ENCODE measurements at places on chromosomes 12 and 14.

GRCh38 chr12:20946732-20947131, 136.2 kb downstream of the SLCO1B3 start:
- DNase-seq, result no peak

DNA sequence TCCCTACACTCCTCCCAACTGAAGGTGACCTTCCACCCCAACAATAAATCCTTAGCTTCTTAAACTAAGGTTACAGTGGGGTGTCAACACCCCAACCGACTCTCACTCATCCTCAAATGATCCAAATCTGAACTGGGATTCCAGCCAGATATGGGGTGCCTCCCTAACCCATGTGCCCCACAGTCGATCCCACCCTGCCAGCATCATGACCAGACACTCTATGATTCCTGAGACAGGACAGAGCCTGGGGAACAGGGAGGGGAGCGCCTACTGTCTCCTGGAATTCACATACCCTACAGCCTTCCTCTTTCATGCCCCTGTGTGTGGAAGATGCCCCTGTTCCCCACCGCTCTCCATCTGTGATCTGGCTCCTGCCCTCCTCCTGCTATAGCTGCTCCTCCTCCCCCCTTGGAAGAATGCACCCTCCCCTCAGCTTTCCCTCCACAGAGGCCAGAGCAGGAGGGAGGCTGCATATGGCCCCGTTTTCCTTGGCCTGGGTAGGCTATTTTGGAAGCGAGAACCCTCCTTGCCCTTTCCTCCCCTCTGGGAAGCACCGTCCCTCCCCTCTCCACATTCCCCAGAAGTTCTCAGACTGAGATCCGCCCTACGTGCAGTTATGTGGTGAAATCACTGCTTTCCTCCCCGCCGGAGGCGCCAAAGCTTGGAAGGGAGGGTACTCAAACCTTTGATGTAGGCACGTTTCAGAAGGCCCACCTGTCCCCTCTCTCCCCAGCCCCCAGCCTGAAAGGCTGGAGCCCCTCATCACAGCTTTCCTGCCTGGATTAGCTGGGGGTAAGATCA, 48.0 kb downstream of the SMUG1 start:
- no peak for DNase-seq

GRCh38 chr12:43285159-43285598, 266.8 kb downstream of the ADAMTS20 start:
- no peak for DNase-seq

DNA sequence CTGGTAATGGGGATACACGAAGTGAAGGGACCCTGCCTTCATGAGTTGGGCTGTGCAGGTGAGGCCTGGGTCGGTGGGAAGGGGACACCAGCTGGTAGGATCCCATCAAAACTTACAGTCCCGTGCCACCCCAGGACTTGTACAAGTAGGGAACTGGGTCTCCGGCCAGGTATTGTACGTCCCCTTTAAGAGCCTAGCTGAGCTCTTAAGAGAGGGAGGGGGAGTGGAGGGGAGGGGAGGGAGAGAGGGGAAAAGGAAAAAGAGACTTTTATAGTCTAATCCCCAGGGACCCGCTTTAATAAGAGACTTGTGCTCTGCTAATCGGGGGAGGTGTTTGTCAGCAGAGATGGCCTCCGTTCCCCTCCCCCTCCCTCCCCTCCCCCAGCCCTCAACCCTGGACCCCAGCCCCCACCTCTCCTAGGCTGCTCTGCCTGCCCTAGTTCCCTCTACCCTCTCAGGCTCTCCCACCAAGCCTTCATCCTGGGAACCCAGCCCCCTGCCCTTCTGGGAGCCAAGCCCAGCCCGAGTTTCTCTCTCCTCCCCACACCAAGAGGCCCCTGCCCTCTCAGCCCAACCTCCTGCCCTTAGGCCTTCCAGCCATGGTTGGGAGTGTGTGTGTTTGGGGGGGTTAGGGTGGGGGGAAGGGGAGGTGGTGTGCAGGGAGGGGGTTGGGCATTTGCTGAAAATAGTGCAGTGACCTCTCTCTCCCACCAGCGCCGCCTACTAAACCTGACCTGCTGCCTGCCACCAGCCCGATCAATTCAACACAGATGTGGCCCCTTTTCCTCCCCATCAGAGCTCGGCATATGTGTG, 2.6 kb downstream of the GDF11 start:
- no peak for DNase-seq

- DNase-seq, result no peak
Observed at GRCh38 chr12:48994224-48995085, 4.7 kb downstream of the DDN start.

GRCh38 chr12:54412786-54413185, 6.3 kb downstream of the ITGA5 start:
- DNase-seq, result no peak

- peak; percentile 55 for DNase-seq
Observed at GRCh38 chr14:78022059-78022458, 148.1 kb upstream of the NRXN3 start.

DNA sequence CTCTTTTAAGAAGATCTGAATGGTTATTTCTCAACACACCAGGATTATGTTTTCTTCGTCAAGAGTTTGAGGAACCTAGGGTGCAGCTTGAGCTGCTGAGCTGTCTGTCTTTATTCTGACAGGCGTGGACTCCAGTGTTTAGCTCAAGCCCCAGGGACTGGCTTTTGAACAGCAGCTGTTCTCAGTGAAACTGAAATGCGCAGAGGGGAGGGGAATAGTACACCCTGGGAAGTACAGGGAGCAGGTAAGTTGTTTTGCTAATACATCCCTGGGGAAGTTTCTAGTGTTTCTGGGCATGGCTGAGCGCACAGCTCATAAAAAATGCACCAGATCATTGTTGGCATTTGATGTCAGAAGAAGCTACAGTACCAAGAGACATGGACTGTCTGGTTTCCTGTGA, 659.8 kb downstream of the DIO2 start:
- DNase-seq, result no peak

DNA sequence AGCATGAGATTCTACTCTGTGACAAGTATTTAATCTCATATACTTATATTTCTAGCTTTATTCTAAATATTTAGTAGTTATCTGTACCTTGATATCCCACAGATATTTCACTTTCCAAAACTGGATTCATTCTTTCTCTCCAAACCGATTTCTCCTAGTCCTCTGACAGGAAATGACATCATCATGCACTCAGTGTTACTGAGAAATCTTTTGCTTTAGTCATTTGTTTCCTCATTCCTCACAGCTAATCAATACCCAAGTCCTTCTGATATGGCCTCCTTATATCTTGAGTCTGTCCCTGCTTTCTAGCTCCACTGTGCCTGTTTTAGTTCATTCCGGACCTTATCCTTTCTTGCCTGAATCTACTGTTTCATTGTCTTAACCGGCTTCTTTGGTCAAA, 39.4 kb upstream of the E2F7 start:
- DNase-seq, result no peak

DNA sequence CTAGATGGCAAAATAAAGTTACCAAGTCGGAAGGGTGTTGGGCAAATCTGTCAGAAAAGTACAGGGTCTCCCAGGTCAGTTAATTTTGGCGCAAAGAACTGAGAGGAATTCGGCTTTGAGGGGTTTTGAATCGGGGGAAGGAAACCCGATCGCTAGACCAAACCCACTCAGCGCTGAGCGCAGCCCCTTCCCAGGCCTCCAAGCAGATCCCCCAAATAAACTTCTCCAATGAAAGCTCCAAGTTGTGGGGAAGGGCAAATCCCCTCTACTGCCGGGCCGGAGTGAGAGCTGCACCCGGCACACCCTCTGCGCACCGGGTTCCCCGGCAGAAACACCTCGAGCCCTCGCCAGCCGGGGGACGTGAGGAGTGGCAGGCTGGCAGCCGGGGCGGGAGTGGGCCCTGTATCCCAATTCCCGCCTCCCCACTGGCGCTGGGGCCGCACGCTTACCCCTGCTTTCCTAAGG, 441 bp downstream of the E2F7 start:
- DNase-seq, result no peak
